Smooth muscle cell of the pulmonary artery (primary cell): ENCODE measurements at places on chromosomes 12 and 14. TPM values are rescaled to one million over a fixed set of nuclear protein-coding genes. Genes with fewer than 3 reads are reported as not detected.

Gene RBP5
- not detected in 2 replicates for total RNA-seq

Gene FGF6
- not detected in 2 replicates for total RNA-seq

Gene GZMB
- total RNA-seq, result not detected in 2 replicates

Gene PLEK2
- 0.98 and 3.6 TPM in 2 replicates for total RNA-seq

Gene AHNAK2
- total RNA-seq, result 41.4 and 194 TPM in 2 replicates

Gene LBHD2
- total RNA-seq, result not detected in 2 replicates

Gene SLC6A12
- not detected in 2 replicates for total RNA-seq

Gene RNF212B
- total RNA-seq, result not detected in 2 replicates

Gene TGFB3
- 12.0 and 21.3 TPM in 2 replicates for total RNA-seq

Gene INSM2
- total RNA-seq, result not detected in 2 replicates

Gene IRAK4
- 15.1 and 20.3 TPM in 2 replicates for total RNA-seq

Gene PPP1R1A
- total RNA-seq, result not detected in 2 replicates

Gene SRGAP1
- 17.6 and 18.4 TPM in 2 replicates for total RNA-seq

Gene TM7SF3
- 135 and 143 TPM in 2 replicates for total RNA-seq

Gene MYO1H
- total RNA-seq, result not detected in 2 replicates

Gene XRCC3
- 6.1 and 7.2 TPM in 2 replicates for total RNA-seq

Gene CMTM5
- total RNA-seq, result 0.17 and 0.65 TPM in 2 replicates

Gene TRIAP1
- total RNA-seq, result 14.4 and 16.9 TPM in 2 replicates

Gene RNASE7
- total RNA-seq, result not detected in 2 replicates

Gene TAS2R13
- total RNA-seq, result 1.8 and 2.4 TPM in 2 replicates

Gene LYZ
- not detected in 2 replicates for total RNA-seq

Gene CPM
- 3.7 and 5.9 TPM in 2 replicates for total RNA-seq

Gene LRTM2
- not detected in 2 replicates for total RNA-seq

Gene OR10A7
- total RNA-seq, result not detected in 2 replicates

Gene CCDC197
- not detected in 2 replicates for total RNA-seq

Gene KRT77
- total RNA-seq, result not detected in 2 replicates

Gene CCDC177
- total RNA-seq, result not detected in 2 replicates

Gene ISCA2
- total RNA-seq, result 7.3 and 10.0 TPM in 2 replicates

Gene NR1H4
- 0.23 TPM in 1 of 2 replicates, not detected in the other for total RNA-seq

Gene PLA2G1B
- total RNA-seq, result not detected in 2 replicates

Gene TAS2R31
- total RNA-seq, result 3.7 and 6.7 TPM in 2 replicates

Gene SYNDIG1L
- under 0.01 TPM in 1 of 2 replicates, not detected in the other for total RNA-seq

Gene PPTC7
- 9.1 and 11.0 TPM in 2 replicates for total RNA-seq

Gene PIANP
- total RNA-seq, result 1.1 and 1.3 TPM in 2 replicates

Gene LRP6
- 56.1 and 78.6 TPM in 2 replicates for total RNA-seq

Gene TEX22
- total RNA-seq, result 0.17 and 0.39 TPM in 2 replicates

Gene CIDEB
- total RNA-seq, result 1.6 and 2.3 TPM in 2 replicates

Gene RNASE2
- not detected in 2 replicates for total RNA-seq

Gene ZFHX2
- total RNA-seq, result 0.52 and 0.83 TPM in 2 replicates

Gene PTPN21
- total RNA-seq, result 16.4 and 16.6 TPM in 2 replicates

Gene GLS2
- total RNA-seq, result 0.13 and 0.20 TPM in 2 replicates

Gene METTL17
- 24.9 and 26.3 TPM in 2 replicates for total RNA-seq

Gene MAPKAPK5
- total RNA-seq, result 29.7 and 40.0 TPM in 2 replicates
